AG20443 (cell line): ENCODE measurements at places on chromosomes 5 and 9.

- no peak for DNase-seq
Measured at GRCh38 chr5:157273131-157273556, 7.2 kb downstream of the CYFIP2 start.

DNA sequence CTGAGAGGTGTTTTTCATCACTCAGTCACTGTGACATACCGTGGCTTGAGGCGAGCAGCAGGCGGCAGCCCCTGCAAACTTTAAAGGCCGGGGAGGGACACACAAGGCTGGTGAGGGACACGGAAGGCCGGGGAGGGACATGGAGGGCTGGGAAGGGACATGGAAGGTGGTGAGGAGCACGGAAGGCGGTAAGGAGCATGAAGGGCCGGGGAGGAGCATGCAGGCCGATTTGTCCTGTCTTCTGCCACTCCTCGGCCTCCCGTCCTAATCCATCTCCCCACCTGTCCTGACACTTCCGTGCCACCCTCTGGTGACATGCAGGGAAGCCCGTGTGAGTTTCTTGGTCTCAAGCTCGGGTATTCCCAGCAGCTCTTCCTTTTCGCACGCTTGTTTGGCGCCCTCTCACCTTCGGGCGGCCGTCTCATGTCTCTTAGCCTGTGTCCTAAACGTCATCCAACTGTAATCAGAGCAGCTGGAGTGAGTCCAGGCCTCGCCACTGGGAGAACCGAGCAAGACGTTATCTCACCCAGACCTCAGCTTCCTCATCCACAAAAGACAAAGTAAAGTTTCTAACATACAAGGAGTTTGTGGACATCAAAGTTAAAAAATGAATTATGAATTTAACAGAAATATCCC is 126.5 kb downstream of the MRPL36 start:
- DNase-seq, result no peak

- DNase-seq, result peak; percentile 38
Measured at GRCh38 chr5:67543720-67544270, 347.2 kb upstream of the CD180 start.

DNA sequence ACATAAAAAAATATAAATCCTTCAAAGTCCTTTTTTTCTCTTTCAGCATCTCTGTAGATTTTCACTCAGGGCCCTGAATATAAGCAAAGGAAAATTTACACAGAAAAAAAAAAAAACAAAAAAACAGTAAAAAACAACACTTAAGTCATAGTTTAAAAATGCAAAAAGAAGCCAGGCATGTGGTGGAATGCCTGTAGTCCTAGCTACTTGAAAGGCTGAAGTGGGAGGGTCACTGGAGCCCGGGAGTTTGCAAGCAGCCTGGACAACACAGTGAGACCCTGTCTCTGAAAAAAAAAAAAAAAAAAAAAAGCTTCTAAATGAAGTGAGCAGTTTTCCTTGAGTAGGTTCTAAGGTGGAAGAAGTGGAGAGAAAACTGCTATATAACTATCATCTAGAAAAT is 55.0 kb upstream of the BNC2 start:
- peak; percentile 18 for DNase-seq

GRCh38 chr5:112217843-112218579 is 201.1 kb downstream of the EPB41L4A start:
- no peak for DNase-seq

DNA sequence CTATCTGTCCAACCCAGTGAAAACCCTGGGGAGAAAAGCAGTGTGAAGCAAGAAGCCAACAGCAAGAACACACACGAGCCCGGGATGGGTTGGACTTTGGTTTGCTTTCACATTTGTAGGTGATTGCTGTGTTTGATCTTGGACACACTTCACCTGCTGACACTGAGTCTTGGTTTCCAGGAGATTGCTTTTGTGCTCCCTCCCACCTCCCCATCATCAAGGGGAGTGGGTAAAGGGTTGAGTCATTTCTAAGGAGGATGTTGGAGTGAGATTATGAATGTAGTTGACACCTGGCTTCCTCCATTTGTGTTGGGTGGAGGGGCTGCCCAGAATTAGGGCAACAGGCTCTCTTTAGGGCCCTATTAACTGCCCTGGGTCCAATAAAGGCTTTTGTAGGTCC is 37.5 kb downstream of the ANKDD1B start:
- no peak for DNase-seq

DNA sequence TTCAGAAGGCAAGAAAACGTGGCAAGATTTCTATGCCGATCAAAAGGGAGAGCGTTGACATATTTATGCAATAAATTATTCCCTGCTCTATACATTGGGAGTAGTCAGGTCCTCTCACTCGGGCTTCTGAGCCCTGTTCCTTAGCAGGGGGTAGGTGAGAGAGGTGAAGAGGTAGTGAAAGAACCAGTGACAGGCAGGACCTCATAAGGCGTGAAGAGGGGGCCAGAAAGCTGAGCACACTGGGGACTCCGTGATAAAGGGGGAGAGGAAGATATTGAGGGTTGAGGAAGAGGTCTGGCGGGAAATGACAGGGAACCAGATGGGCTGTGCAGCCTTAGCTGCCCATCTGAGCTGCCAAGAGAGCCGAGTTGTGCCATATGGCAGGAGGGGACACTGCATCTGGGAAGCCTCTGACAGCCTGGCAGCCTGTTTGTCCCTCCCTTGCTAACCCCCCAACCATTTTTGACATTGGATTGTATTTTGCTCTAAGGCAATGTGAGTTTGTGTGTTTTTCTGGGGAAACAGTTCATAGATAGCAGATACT is 782 bp upstream of the CDC20B start:
- DNase-seq, result no peak

GRCh38 chr9:16002816-16003215 is 450.0 kb downstream of the CCDC171 start:
- DNase-seq, result no peak

GRCh38 chr9:89943728-89944127 is 338.9 kb downstream of the GADD45G start:
- no peak for DNase-seq

DNA sequence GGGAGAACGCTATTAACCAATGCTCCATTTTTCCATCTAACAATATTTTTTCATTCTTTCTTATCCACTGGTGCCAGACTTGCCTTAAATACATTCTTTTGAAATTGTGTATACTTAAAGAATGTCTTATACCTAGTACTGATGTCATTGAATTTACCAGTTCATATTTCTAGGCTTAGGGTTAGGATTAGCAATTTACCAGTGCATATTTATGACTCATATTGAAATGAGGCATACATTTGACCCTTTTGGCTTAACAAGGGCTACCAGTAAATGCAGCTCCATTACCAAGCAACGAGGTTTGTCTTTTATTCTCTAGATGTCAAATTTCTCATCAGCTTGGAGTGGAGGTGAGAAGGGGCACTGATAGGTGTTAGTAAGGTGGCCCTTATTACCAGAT is 89.5 kb downstream of the CDH9 start:
- no peak for DNase-seq

DNA sequence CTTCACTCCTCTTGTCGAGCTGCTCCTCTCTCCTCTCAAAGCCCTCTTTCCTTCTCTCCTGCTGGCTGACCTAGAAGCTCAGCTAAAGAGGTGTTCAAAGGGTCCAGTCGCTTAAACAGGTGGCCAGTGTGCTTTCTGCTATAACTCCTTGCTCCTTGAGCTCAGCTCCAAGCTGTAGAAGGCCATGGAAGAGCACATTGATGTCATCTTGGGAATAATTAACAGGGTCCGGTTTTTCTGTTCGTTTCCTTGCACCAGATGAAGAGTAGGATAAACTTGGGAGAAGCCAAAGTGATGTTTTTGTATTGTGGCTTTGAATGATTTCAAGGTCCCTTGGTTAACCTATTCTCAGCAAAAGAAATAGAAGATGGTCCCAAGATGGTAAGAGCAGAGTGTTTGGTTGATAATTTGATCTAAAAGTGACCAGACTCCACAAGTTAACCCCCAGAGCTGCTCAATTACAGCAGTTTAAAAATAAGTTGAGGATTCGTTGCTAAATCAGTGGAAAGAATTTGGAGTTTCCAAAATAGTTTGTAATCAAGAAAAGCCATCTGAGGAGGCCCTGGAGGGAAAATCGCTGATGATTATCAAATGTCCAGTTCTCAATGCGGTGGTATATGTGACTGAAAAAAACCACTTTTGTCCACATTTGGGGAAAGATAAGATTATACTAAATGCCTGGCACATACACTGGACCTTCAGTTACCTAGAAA is 148.1 kb downstream of the DOCK8 start:
- no peak for DNase-seq

DNA sequence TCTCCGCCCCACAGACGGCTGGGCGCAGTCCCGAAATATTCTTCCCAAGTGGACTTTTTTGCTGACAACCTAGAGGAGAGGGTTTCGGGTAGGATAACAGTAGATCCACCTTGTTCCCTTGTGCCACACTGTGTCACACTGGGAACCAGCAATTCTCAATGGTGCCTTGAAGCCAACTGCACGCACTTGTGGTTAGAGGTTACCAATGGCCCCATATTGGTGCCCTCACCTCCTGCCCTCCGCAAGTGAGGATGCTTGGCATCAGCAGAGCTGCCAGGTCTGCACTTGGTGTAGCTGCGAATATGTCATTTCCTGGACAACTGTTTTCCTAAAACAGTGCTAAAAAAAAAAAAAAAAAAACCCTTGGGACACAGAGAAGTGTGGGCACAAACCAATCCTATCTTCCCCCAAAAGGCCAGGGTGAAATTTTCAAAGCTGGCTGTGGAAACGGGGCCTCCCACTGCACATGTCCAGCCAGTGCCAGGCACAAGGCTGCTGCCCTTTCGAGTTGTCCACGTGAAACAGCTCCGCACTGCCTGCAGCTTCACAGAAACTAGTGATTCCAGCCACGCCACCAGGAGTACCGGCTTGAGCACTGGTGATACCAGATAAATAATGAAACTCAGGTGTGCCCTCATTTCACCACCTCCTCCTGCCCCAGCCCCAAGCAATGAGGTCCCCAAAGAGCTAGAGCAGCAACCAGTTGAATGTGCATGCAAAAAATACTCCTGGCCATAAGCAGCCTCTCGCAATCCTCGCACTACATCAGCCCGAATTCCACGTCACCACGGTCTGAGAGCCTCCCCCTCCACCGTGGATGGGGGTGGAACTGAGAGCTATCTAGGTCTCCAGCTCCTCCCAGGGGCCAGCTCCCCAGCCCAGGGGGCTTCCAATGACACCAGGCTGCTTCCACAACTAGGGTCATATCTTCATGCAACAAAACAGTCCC is 51.2 kb downstream of the USP20 start:
- DNase-seq, result no peak

- no peak for DNase-seq
Measured at GRCh38 chr5:56471707-56472106, 238.6 kb upstream of the ANKRD55 start.

DNA sequence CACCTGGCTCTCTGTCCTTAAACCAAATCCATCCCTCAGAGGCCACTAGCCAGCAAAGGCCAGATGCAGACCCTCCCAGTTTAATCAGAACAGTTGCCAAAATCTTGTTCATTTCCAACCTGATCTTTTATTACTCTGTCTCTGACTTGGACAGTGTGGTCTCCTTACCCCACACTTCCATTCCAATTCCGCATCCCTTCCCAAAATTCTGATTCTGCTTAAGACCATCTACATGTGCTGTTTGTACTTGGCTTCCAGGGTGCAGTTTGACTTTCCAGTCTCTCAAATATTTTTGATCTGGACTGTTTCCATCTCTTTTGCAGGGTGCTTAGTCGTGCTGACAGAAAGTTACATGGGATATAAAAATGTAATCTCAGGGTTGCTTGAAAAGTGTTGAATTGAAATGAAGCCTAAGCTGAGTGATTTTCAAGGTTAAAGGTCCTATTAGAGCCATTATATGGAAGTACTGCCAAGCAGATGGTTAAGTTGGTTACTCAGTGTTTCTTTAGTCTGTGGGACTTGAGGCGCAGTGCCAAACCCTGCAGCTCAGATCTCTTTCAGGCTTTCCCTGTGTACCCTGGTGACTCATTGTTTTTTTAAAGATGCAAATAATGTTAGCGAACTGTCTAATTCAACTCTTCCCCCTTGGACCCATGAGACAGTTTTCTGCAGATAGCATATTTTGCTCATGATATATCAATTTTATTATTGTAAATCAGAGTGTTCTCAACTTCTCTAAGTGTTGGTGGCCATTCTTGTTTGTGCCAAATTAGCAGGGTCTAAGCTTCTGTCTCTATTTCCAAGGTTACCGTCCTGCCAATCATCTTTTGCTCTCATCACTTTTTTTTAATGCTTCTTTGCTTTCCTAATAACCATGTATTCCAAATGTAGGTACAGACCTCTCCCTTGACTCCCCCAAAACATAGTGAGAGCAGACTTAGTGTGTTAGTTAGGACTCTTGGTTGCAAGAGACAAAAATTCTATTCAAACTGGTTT is 18.2 kb upstream of the DCP2 start:
- peak; percentile 80 for DNase-seq

- DNase-seq, result no peak
Measured at GRCh38 chr5:137761566-137761965, 7.4 kb upstream of the HNRNPA0 start.

DNA sequence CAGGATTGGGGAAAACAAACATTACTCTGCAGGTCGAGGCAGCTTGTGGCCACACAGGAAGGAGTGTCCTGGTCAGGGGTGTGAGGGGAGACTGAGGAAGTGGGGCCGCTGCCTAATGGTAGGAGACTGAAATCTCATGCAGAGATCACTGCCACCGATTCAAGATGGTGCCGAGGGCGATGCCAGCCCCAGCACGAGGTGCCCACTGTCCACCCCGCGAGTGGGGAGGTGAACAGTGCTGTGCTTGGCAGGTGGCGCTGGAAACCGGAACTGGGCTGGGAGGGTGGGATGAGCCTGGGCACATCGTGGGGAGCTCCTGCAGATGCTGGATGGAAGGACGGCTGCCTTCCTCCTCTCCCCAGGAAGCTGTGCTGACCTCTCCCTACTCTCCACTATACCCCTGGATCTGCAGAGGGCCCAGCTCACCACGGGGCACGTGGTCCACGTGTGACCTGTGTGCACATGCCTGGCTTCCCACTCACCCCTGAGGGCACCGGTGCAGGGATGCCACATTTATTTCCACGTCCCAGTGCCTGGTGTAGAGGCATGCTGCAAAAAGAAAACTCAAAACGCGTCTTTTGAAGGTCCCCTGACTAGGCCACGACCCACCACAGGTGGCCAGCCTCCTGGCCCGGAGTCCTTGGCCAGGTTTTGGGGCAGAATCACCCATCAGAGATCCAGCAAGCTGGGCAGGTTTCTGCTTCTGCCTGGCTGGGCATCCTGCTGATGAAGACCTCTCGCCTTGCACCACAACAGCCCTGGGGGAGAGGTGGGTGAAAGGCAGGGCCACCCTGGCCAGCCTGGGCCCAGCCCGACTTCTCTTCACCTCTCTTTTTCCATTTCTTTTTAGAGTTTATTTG is 71.7 kb upstream of the FCN1 start:
- no peak for DNase-seq

DNA sequence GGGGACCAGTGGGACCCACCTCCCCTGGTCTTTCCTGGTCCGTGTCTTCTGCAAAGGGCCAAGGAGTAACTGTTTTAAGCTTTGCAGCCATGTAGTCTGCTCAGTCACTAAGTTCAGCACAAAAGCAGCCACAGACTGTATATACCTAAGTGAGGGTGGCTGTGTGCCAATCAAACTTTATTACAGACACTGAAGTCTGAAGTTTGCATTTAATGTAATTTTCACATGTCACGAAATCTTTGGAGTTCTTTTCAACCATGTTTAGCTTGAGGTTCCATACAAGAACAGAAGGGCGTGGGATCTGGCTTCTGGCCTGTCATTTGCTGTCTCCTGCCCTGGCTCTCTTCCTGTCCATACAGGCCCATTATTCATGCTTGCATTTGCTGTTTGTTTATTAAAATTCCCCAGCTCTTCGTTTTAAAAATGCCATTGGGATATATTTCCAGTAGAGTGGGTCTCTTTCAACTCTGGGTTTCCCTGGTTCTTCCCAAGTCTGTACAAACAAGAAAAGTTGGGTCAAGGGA is 64.2 kb upstream of the ECM2 start:
- DNase-seq, result no peak
